ENCODE measurements at places on chromosomes 13 and 19.
A peak's percentile ranks its signal among the peaks of the same experiment; 100 is the strongest.

- H3K27me3 ChIP-seq = no peaks in the 10 kb centered on the region
- peak overlapping the region; percentile 74 for H3K4me3 ChIP-seq
- H3K36me3 ChIP-seq = no peaks in the 10 kb centered on the region
- DNase-seq = peak; percentile 91
- H3K27ac ChIP-seq = peak overlapping the region; percentile 96
These were observed 673 bp downstream of the TEAD2 start for GRCh38 chr19:49361438-49362047.

DNA sequence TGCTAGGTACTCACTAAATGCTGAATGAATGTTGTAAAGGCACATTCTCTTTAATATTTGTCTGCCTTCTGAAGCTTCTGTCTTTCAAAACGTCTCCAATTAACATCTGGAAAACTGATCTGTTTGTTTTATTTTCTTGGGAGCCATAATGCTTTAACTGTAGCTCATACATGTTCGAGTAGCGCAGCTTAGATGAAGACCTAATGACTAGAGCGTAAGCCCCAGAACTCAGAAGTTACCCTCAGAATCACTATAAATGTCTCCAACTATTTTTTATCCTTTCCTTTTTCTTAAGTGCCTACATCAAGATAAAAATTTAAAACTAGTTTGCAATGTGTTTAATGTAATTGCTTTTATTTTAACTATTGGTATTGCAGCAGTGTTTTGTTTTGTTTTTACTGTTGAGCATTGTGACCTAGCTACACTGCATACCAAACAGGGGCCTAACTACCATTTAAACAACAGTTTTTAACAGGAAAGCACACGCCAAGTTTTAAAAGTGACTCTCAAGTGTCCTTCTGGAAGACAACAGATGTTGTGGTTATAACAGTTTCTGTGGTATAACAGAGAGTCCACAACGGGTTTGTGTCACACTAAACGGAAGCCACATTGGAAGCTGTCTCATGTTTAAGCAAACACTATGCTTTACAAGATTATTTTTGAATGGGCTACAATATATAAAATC lies 42.0 kb downstream of the MRPL57 start:
- no peak overlapping the region for H3K27ac ChIP-seq
- DNase-seq = no peak
- no peak overlapping the region for H3K4me3 ChIP-seq
- H3K27me3 ChIP-seq = no peaks in the 10 kb centered on the region
- no peaks in the 10 kb centered on the region for H3K36me3 ChIP-seq
- no peaks in the 10 kb centered on the region for H3K4me1 ChIP-seq

DNA sequence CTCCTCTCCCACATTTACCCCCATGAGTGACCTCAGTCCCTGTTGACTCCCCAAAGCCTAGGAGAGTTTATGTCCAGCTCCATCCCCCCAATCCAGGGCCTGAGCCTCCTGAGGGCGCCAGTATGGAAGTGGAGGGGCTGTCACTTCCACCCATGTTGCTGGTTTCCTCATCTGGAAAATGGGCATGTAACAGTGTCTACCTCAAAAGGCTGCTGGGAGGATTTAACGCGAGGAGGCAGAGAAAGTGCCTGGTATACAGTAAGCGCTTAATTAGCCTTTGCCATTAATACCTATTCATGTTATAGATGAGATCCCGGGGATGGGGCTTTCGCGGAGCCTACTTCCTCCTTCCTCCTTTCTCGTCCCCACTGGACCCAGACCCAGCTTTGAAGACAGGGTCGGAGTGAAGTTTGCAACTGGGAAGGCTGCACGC lies 476 bp downstream of the TYK2 start:
- no peak for DNase-seq
- peak overlapping the region; percentile 81 for H3K27ac ChIP-seq
- no peaks in the 10 kb centered on the region for H3K4me1 ChIP-seq
- H3K36me3 ChIP-seq = no peaks in the 10 kb centered on the region
- no peaks in the 10 kb centered on the region for H3K27me3 ChIP-seq

DNA sequence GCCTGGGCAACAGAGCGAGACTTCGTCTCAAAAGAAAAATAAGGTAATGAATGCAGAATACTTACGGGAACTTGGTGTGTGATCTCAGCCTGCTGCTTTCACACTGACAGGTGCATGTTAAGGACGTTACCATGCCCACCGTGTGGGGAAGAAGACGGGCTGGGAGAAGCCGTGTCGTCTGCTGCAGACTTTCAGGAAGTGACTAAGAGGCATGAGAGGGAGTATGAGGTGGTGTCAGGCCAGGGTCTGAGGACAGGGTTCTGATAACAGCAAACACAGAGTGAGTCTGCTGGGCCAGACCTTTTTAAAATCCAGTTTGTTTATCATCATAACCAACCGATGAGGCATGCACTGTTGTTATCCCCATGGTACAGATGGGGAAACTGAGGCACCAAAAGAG lies 13.6 kb upstream of the GALP start:
- no peak overlapping the region for H3K4me3 ChIP-seq
- H3K4me1 ChIP-seq = no peaks in the 10 kb centered on the region
- no peaks in the 10 kb centered on the region for H3K27me3 ChIP-seq

DNA sequence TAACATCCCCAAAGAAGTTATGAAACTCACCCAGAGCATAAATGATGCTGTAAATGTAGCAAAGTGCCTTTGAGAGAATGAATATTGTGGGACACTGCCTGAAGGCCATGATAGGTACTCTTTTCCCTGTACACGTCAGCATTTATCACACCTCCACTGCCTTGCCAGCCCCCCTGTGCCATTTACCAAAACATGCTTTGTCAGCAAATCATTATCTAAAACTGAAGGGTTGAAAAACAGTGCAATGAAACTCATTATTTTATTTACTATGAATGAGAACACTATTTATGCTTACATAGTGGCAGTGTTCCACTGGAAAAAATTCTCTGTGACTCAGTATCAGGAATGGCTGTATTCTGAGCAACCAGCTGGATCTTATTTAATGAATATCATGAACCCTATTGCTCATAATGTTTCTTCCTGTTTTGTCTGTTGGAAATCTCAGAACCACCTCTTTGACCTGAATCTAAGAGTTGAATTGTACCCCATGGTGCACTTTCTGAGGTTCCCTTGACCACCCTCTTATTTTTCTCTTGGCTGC lies 564.1 kb downstream of the DCT start:
- H3K27me3 ChIP-seq = no peaks in the 10 kb centered on the region
- no peaks in the 10 kb centered on the region for H3K36me3 ChIP-seq
- no peak overlapping the region for H3K27ac ChIP-seq
- no peak overlapping the region for H3K4me3 ChIP-seq
- no peaks in the 10 kb centered on the region for H3K4me1 ChIP-seq

DNA sequence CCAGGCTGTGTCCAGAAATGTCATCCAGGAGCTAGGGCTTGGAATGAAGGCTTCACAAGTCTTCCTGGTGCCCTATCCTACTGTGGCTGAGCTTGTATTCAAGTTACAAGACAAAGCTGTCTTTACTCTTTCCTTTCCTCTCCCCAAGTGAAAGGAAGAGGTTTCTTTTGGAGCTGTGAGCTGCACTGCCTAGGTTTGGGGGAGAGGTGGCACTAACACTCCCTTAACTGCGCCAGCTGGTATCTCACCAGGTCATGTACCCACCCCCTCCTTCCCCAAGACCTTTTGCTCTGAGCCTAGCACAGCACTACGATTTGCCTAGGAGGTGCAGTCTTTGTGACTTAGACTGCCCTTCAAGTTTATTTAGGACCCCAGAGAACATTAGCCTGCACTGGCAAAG lies 2053.6 kb upstream of the PRR20A start:
- no peak overlapping the region for H3K27ac ChIP-seq
- H3K4me3 ChIP-seq = no peak overlapping the region
- no peaks in the 10 kb centered on the region for H3K36me3 ChIP-seq
- no peak for DNase-seq
- no peaks in the 10 kb centered on the region for H3K4me1 ChIP-seq

- no peaks in the 10 kb centered on the region for H3K4me1 ChIP-seq
- no peak for DNase-seq
- no peaks in the 10 kb centered on the region for H3K36me3 ChIP-seq
- H3K27ac ChIP-seq = no peak overlapping the region
These were observed 518.4 kb upstream of the SLITRK1 start for GRCh38 chr13:84400706-84401105.

GRCh38 chr13:100473087-100473486 lies 115.5 kb downstream of the GGACT start:
- H3K36me3 ChIP-seq = no peaks in the 10 kb centered on the region
- no peaks in the 10 kb centered on the region for H3K27me3 ChIP-seq
- H3K27ac ChIP-seq = no peak overlapping the region
- no peaks in the 10 kb centered on the region for H3K4me1 ChIP-seq

- no peak overlapping the region for H3K4me3 ChIP-seq
- no peaks in the 10 kb centered on the region for H3K36me3 ChIP-seq
- H3K4me1 ChIP-seq = no peaks in the 10 kb centered on the region
- H3K27ac ChIP-seq = no peak overlapping the region
- H3K27me3 ChIP-seq = no peaks in the 10 kb centered on the region
These were observed 6.0 kb downstream of the PROZ start for GRCh38 chr13:113164492-113164891.

DNA sequence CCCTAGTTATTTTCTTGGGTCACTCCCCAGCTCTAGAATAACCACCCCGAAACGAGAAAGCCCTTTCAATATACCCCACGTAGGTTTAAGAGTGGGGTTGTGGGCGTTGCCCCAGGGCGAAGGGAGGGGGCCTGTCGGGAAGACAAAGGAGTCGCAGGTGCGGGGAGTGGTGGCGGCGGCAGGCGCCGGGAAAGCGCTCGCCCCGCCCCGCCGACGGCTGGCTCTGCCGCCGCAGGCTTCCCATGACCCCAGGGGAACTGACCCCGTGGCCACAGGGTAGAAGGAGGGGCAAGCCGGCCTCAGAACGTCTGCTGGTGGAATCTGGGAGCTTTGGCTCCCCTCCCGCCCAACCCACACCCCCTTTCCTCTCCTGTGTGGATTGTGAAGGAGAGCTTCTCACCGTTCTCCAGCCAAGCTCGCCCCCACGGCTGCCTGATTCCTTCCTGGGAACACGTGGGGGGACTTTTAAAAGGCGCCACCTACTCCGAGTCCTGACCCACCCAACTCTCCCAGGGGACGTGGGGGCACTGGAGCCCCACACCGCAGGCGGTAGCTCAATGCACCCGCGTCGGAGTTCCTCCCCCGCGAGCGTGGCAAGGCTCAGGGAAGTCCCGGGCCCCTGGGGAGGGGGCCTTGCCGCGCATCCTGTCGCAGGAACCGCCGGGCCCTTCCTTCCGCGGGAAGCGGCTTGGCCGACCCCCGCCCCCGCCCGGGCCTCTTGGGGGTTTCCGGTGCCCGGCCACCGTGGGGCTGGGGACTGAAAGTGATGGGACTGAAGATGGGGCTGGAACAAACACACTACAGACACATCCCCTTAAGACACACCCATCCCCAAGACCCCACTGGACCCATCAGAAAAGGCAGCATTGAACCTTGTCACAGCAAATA lies 5.5 kb downstream of the IER2 start:
- DNase-seq = peak; percentile 82
- H3K36me3 ChIP-seq = no peaks in the 10 kb centered on the region
- no peaks in the 10 kb centered on the region for H3K4me1 ChIP-seq
- peak overlapping the region; percentile 98 for H3K27ac ChIP-seq
- H3K4me3 ChIP-seq = peak overlapping the region; percentile 79

DNA sequence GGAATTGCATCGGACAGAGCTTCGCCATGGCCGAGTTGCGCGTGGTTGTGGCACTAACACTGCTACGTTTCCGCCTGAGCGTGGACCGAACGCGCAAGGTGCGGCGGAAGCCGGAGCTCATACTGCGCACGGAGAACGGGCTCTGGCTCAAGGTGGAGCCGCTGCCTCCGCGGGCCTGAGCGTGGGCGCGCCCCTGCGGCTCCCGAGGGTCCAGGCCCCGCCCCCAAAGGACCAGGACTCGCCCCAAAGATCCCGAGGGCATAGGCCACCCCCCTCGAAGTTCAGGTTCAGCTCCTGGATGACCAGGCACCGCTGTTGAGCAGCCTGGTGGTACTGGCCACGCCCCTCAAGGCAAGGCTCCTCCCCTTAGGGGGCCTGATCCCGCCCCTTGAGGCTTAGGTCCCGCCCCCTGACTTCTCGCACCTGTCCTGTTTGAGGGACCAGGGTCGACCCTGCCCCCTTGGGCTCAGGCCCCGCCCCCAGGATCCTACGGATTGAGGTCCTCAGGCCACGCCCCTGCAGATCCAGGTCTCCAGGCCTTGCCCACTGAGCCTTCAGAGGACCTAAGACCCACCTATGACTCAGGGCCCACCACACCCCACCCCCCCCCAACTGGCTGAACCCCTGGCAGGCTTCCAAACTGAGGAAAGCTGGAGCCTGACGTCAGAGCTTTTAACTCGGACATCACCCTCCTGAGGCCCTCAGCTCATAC lies 43.1 kb downstream of the CYP4F22 start:
- no peaks in the 10 kb centered on the region for H3K27me3 ChIP-seq
- H3K27ac ChIP-seq = no peak overlapping the region
- H3K4me1 ChIP-seq = peaks cover 10% of the 10 kb centered on the region
- H3K4me3 ChIP-seq = peak overlapping the region; percentile 21
- peak; percentile 22 for DNase-seq
- no peaks in the 10 kb centered on the region for H3K36me3 ChIP-seq

DNA sequence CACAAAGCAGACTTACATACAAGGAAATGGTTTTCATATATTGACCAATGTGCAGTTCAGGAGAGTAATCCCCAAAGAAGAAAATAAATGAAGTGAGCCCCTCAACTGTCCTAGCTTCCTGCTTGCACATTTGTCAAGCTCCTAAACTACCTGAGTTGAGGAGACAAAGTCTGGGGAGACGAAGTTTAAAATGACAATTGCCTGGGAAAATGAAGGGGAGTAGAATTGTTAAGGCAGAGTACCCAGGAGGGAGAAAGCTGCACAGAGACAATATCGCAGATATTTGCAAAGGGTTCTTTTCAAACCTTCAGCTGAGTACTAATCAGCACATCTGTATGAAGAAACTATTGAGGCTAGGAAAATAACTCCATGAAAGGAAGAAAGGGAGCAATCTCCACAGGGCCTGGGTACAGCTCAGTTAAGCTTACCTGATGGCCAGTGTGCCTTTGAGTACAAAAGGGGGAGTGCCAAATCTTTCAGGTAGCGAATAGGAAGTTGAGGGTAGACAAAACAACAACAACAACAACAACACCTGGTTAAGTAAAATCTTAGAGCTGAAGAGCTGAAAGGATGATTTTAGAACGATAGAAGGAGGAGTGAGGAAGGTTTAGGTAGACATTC lies 1700.1 kb upstream of the PRR20A start:
- no peak overlapping the region for H3K4me3 ChIP-seq
- no peak overlapping the region for H3K27ac ChIP-seq
- no peaks in the 10 kb centered on the region for H3K4me1 ChIP-seq
- H3K27me3 ChIP-seq = no peaks in the 10 kb centered on the region
- no peaks in the 10 kb centered on the region for H3K36me3 ChIP-seq

- H3K27me3 ChIP-seq = no peaks in the 10 kb centered on the region
- no peaks in the 10 kb centered on the region for H3K36me3 ChIP-seq
- no peak overlapping the region for H3K4me3 ChIP-seq
- DNase-seq = no peak
These were observed 1.8 kb upstream of the STARD13 start for GRCh38 chr13:33287142-33287882.
